ENCODE measurements at places on chromosomes 2 and 18. TPM values are rescaled to one million over a fixed set of nuclear protein-coding genes. Genes with fewer than 3 reads are reported as not detected.

The ALPG gene
- polyA plus RNA-seq: not detected

The C2orf92 gene
- 25.4 TPM for polyA plus RNA-seq

The HNMT gene
- 8.9 TPM for polyA plus RNA-seq

DNA sequence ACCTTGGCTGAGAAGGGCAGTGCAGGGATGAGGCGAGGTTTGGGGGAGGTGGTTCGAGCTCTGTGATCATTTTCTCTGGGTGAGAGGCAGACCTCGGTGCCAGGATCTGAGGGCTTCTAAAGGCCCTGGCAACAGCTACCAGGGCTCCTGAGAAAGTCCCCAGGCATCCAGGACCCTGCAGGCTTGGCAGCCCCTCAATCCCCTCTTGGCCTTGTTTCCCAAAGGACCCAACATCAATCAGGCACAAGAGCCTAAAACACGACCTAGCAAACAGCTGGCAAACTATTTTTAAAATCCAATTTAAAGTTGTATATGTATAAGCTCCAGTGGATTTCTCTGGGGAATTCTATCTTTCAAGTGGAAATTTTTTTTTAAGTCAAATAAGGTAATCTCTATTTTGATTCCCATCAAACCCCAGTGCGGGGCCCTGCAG is 15.0 kb upstream of the MAT2A start:
- no peak for DNase-seq

GRCh38 chr2:68620772-68621171 is 22.6 kb upstream of the PROKR1 start:
- no peak for DNase-seq

DNA sequence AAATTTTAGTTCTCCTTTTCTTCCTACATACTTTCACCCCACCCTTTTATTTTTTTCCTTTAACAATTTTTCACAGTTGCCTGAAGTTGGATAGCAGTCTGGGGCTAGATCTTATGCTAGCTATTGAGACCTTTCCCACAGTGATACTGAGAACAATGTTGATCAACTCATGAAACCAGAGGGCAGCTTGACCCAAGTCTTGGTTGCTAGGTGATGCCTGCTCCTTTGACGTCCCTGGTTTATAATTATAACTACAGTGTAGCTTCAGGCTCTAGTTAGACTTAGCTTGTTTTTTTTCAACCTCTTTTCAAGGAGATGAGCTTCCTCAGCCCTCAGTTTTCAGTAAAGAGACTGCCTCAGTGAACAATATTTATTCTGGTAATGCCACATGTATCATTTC is 648.5 kb downstream of the IRS1 start:
- no peak for DNase-seq

DNA sequence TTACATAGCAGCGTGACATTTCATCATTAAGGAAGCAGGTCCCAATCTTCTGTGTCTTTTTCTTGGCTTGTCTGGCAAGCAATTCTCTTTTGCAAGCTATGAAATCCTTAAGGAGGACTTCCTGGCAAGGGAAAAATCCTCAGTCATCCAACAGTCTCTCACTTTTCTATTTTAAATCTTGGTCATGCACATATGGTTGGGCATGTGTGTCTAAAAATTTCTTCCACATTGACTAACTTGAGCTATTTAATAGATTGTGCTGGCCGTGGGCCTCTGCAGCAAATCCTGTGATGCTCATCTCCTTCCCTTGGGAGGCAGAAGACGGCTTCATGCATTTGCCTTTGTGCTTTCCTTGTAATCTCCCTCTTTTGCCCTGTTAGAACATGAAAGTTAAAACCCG is 634.3 kb upstream of the FANCL start:
- DNase-seq: no peak

DNA sequence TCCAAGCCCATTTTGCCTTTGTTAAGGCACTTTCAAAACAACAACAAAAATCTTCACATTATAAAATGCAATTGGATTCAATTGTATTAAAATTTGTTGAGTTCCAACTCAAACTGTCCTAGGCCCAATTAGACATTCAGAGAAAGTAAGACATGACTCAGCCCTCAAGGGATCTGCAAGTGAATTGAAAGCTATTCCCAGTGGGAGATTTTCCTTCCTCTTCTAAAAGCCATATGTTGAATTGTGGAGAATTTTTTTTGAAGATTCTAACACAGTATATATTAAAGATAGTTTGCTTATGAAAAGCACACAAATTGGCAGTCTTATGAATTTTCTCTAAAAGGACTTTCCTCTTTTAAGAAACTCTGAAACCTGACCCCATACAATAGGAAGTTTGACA is 268.0 kb upstream of the PARD3B start:
- DNase-seq: no peak

- DNase-seq: no peak
These were observed 11.3 kb downstream of the BOK start for GRCh38 chr2:241569831-241570281.

DNA sequence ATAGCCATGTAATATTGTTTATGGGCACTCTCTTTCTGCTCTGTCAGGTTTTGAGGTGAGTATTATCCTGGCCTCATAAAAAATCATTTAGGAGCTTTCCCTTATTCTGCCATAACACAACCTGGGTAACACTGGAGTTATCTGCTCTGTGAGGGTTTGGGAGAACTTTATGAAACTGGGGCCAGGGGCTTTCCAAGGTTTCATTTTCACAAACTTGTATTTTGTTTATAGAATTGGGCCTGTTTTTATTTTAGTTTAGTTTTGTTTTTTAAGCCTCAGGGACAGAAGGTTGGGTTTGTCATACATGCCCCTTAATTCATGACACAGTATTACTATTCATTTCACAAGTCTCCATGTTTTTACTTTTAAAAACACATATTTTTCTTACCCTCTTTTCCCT is 83.5 kb downstream of the IRS1 start:
- DNase-seq: no peak

The GRB14 gene
- 4.5 TPM for polyA plus RNA-seq

The AQP12A gene
- not detected for polyA plus RNA-seq

DNA sequence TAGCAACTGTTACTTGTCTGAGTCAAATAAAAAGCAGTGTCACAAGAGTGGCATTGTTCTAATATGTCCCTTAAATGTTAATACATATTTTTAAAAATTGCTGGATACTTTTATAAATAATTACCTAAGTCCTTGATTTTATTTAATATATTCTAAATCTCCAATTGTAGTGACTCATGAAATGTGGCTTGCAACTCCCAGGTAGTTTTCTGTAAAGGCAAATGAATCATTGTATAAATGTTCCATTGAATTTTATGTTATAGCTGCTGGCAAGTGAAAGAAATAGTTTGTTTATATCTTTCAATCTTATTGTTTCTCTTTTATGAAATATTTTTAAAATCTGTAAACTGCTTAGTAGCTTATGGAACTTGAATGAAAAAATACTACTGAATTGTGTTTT is 32.7 kb upstream of the C1GALT1C1L start:
- no peak for DNase-seq

GRCh38 chr2:16726577-16726976 is 60.9 kb upstream of the CYRIA start:
- DNase-seq: no peak

GRCh38 chr18:13491138-13491537 is 235.2 kb downstream of the FAM210A start:
- no peak for DNase-seq

The IL36A gene
- polyA plus RNA-seq: not detected

GRCh38 chr2:147275943-147276342 is 568.9 kb upstream of the ACVR2A start:
- DNase-seq: no peak

GRCh38 chr18:3162181-3162580 is 57.6 kb downstream of the MYOM1 start:
- no peak for DNase-seq

DNA sequence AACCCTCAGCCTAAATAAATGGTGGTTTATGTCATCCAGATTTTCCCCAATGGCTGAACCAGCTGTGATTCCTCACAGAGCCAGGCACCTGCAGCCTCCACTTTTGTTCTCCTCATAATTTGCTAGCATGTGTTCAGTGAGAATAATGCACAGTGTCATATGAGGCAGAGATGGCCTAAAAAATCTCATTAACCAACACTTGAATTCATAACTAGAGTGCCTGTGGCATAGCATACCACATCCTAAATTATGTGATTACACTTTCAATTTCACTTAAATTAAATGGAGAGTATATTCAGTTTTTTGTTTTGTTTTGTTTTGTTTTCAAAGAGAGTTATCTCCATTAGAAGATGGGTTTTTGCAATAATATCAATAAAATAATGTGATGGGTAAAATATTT is 488.0 kb downstream of the CBLN2 start:
- DNase-seq: no peak

GRCh38 chr18:39796393-39796792 is 2158.6 kb upstream of the PIK3C3 start:
- DNase-seq: no peak

The RPRM gene
- 0.03 TPM for polyA plus RNA-seq

DNA sequence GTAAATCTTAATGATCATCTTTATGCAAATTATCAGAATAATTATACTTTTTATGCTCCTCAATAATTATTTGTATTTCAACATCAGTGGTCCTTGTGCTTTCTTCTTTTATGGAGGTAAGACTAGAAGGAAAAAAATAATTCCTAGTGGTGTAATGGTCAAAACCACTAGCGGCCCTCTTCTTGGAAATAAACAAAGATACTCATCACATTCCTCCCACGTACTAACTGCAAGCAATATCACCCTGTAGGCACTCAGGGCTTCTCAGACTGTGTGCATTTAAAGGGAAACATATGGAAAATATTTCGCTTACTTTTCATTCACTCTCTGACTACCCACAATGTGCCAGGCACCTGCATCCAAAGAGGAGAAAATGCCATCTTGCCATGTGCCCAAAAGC is 263.7 kb downstream of the DOK6 start:
- no peak for DNase-seq

The C2orf78 gene
- not detected for polyA plus RNA-seq

Data from heart right ventricle (tissue), 16 donors.